ENCODE measurements at places on chromosomes 13 and 19.
A peak's percentile ranks its signal among the peaks of the same experiment; 100 is the strongest.

GRCh38 chr19:50745221-50745620, 22.1 kb downstream of the CLEC11A start:
- no peak for DNase-seq

DNA sequence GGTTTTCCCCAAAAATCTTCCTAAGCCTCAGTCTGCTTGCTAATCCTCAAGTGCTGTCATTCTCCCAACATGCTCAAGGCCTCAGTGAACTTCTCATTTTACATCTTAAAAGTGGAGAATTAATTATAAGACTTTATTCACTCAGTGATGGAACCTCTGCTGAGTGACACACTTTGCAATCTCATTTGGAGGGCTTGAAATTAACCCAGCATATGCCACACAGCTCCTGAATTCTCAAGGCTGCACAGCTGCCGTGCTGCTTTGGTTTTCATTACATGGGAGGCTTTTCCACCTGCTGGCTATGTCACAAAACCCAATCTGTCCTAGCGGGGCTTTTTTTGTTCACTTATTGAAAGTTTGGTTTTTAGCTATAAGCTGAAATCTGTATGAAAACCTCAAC, 28.3 kb upstream of the SERPINE3 start:
- no peak for DNase-seq

DNA sequence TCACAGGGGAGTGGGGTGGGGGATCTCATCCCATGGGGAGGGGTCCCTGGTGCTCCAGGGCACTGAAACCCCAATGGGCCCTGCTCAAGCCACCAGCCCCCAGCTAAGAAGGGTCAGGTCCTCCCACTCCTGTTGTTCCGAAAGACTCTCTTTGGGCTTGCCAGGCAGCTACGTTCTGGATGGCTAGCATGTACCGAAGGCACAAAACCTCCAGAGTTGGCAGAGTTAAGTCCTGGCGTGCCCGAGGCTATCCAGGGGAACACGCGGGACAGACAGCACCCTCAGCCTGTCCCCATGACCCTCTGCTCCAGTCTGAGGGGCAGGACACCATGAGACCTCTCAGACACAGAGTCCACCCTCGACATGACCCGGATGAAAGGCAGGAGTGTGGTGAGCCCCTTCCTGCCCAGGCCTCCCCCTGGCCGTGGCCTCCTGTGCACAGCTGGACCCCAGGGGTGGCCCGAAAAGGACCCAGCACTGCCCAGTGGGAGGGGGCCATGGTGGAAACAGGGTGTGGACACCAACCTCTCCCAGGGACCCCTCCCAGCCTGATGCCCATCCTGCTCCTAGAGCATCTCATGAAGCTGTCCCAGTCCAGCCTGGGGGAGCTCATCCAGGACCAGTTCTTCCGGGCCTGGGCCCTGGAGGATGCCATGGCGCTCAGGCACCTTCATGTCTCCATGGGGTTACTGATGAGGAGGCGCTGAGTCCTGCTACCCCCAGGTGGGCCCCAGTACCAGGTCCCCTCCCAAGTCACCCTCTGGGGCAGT, 53.0 kb upstream of the TPM4 start:
- no peak for DNase-seq

- no peak for DNase-seq
These were observed 246.5 kb upstream of the MIR17HG start for GRCh38 chr13:91100944-91101343.

DNA sequence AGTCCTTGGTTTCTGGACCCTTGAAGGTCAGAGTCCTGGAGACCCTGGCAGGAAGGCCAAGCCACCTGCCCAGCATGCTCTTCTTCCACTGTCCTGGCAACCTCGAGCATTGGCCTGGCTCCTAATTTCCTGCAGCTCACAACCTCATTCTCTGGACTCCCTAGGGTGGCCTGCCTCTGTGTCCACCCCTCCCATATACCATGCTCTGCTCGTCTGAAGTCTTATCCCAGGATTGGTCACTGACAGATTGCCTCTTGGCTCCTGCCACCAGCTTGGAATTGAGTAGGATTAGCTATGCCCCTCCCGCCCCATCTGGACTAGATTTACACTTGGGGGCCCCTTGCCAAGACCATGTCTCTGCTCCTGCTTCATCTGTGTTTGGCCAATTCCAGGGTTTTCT, 17.1 kb upstream of the WASF3 start:
- DNase-seq: no peak

GRCh38 chr13:44237276-44237767, 136.3 kb upstream of the SERP2 start:
- DNase-seq: no peak

DNA sequence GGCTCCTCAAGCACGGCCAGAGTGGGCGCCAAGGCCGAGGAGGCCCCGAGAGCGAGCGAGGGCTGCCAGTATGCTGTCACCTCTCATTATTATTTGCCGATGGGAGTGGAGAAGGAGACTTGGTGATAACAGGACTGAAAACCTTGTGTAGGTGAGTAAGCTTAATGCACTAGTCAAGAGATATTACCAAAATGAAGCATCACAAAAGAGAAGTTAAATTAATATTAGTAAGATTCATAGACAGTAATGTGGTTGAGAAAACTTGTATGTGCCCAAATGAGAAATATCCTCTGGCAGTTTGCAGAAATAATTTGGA, 204.5 kb upstream of the SLITRK1 start:
- no peak for DNase-seq

GRCh38 chr19:6088602-6089049, 21.7 kb downstream of the RFX2 start:
- DNase-seq: no peak

DNA sequence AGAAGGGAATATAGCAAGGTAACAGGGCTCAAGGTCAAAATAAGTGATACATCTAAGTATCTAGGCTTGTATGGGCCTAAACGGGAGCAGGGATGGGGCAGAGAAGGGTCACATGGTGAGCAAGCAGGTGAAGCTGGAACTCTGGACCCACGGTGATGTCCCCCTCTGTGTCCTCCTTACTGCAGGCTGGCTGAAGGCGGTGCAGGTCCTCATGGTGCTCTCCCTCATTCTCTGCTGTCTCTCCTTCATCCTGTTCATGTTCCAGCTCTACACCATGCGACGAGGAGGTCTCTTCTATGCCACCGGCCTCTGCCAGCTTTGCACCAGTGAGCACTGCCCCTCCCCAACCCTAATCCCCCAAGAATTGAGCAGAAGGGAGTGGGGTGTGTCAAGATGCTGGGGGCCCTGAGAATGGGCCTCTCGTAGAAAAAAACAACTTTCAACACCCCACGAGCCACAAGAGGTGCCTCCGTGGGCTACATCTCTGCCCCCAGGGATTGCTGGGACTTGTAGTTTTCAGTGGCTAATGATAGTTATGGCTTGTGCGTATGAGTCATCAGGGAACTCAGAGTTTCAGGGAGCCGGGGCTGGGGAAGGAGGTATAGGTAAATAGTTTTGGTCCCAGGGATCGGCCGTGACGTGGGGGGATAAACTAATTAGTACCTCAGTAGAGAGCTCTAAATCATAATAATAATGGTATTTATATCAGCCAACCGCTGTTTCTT, 4.0 kb downstream of the EMP3 start:
- no peak for DNase-seq

GRCh38 chr19:17968362-17968761, 1.5 kb downstream of the KCNN1 start:
- no peak for DNase-seq

DNA sequence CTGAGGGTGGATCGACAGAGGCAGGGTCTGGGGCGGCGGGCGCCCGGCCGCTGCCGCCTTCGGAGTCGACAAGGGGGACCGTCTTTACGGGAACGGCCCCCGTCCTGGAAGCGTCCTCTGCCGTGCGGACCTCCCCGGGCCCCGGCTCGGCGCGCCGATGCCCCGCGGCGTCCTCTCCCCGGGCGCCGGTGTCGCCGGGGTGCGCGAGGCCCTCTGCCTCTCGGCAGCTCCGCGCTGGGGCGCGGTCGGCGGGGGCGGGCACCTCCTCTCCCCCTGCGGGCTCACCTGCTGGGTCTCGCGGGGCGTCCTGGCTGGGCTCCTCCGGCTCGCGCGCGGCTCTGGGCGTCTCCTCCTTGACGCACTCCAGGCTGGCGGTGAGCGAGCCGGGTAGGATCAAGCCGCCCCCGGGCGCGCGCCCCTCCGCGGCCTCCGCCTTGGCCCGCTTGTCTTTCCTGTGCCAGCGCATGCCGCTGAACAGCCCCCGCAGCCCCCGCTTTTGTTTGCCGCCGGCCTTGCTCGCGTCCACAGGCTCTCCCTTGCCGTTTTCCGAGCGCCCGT, 1.5 kb downstream of the AMER2 start:
- DNase-seq: peak; percentile 16

DNA sequence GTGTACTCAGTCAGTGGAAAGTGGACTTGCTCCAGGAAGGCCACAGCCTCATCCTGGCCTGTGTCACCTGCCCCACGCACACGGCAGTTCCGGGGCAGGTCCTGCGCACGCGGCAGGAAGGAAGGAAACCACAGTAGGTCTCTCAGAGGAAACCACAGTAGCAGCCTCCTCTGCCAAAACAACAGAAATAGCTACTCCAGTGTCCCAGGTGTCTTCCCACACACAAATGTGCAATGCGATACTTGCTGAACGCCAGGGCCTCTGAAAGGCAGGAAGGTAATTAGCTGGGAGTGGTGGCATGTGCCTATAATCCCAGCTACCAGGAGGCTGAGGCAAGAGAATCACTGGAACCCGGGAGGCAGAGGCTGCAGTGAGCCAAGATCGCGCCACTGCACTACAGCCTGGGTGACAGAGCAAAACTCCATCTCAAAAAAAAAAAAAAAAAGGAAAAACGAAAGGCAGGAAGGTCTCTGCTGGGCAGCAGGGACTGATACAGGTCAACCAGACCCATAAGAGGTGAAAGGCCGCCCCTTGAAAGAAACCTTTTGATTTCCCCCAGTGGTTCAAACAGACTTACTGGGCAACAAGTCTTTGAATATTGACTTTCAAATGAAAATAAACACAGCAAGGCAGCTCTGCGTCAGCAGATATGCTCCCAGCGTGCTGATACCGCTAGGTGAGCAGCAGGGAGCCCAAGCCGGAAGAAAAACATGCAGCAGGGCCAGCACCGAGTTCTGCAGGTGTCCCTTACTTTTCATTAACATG, 49.5 kb downstream of the CRYL1 start:
- DNase-seq: no peak

GRCh38 chr19:20237773-20238623, 71.0 kb downstream of the ZNF486 start:
- peak; percentile 94 for DNase-seq

GRCh38 chr19:10279737-10280442, 6.9 kb upstream of the ICAM4 start:
- no peak for DNase-seq

GRCh38 chr13:22717036-22717435, 463.7 kb upstream of the SGCG start:
- DNase-seq: no peak

- no peak for DNase-seq
These were observed 80.3 kb downstream of the UFM1 start for GRCh38 chr13:38429916-38430315.

- no peak for DNase-seq
These were observed 14.0 kb downstream of the PROZ start for GRCh38 chr13:113172419-113172926.

GRCh38 chr19:28864024-28864503, 348.9 kb downstream of the UQCRFS1 start:
- DNase-seq: peak; percentile 86

DNA sequence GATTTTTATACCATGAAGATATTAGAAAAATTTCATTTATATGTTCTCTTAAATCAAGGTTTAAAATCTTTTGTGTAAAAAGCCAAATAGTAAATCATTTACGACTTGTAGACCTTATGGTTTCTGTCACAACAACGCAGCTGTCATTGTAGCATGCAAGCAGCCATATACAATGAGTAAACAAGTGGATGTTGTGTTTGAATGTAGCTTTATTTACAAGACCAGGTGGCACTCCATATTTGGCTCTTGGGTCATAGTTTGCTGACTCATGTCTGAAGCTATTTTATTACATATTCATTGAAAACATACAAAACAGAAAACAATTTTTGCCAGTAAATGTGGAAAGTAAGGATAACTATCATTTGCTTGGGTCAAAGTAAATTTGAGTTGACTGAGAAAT, 930.8 kb downstream of the SLITRK5 start:
- DNase-seq: no peak

GRCh38 chr19:56751078-56751489, 79.5 kb upstream of the ZNF835 start:
- DNase-seq: peak; percentile 43

- DNase-seq: no peak
These were observed 33.2 kb downstream of the ZNF787 start for GRCh38 chr19:56087647-56088496.

DNA sequence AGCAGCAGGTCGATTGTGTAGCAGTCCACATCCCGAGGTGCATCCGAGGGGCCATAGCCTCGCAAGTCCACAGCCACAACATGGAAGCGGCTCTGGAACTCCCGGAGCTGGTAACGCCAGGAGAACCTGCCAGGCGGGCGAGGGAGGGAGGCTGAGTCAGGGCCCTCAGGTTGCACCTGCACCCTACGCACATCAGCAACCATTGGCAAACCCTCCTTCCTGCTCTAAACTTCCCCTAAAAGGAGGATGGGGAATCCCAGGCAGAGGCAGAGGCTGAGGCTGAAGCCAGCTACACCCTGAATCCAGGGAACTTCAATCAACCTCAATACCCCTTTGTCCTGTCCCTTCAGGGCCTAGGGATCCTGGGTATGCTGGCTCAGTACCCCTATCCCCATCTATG, 977 bp downstream of the EPHX3 start:
- DNase-seq: no peak

DNA sequence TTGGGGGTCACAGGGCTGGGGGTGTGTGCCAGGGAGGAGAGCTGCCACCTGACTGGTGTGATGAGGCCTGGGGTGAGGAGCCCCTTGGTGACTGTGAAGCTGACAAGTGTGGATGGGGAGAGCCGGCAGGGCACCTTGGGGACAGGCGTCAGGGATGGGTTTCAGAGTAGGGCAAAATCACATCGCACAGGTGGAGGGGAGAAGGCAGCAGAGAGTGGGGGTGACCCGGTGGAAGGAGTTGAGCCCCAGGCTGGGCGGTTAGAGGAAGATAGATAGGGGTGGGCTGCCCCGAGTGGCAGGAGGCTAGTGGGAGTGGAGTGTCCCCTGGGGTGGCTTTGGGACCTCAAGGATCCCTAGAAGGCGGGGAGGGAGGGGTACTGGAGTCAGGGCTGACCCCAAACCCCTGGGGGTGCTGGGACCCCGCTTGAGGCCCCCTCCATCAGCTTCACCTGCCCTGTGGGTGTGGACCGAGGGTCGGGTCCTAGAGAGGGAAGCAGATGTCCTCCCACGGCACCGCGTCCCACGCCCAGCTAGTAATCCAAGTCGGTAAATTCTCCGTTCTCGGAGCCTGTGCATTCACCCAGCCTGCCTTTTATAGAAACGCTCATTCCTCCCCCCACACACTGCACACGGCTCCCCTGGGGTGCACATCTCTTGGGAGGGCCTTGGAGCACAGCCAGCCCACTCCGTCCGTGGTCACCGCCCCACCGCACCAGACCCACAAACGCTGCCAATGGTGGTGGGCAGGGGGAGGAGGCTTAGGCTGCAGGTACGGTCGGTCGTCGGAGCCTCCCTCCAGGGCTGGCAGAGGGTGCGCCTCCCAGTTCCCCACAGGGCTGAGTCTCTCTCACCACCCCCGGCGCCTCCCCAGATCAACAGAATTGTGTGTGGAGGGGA, 2.4 kb downstream of the CTXN1 start:
- DNase-seq: no peak

Data from NCI-H1105 treated with DMSO at 0.1 percent for 48 hours (cell line).